ENCODE measurements at places on chromosomes 2 and 18.

- DNase-seq, result no peak
These were observed 171.1 kb upstream of the NRP2 start for GRCh38 chr2:205511221-205511620.

GRCh38 chr18:500632-501405 is at the start of gene COLEC12:
COLEC12 (minus strand) TSS chr18:500701; CDS start chr18:500514, 187 bp downstream.
- DNase-seq, result no peak

- DNase-seq, result peak; percentile 40
These were observed 26.9 kb upstream of the KCTD1 start for GRCh38 chr18:26574958-26575864.

GRCh38 chr2:47295981-47296635 is 106.8 kb upstream of the MSH2 start:
- DNase-seq, result peak; percentile 61

- DNase-seq, result no peak
These were observed 52.0 kb downstream of the ZFP36L2 start for GRCh38 chr2:43174368-43174916.

GRCh38 chr2:239773228-239774141 is 251.7 kb downstream of the NDUFA10 start:
- DNase-seq, result no peak

- peak; percentile 62 for DNase-seq
These were observed 77.1 kb upstream of the NARS1 start for GRCh38 chr18:57698571-57699276.

DNA sequence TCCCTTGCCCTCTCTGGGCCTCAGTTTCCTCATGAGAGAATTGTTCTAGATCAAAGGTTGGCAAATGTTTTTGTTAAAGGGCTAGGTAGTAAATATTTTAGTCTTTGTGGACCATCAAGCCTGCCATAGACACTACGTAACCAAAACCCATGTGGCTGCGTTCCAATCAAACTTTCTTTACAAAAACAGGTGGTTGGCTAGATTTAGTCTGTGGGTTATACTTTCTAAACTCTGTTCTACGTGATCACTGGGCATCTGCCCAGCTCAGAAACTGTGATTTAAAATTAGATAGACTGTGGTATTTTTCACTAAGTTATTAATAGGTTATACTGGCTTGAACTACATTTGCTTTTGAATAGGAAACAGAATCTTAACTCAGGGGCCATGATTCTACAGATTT is 149.8 kb upstream of the DCC start:
- DNase-seq, result no peak

GRCh38 chr2:28544922-28545589 is 49.2 kb downstream of the PLB1 start:
- DNase-seq, result no peak

GRCh38 chr2:221283896-221284545 is 288.1 kb downstream of the EPHA4 start:
- DNase-seq, result no peak

- DNase-seq, result no peak
These were observed 297.4 kb downstream of the EIPR1 start for GRCh38 chr2:3079959-3080948.

GRCh38 chr2:121288454-121289231 is 3.6 kb upstream of the TFCP2L1 start:
- DNase-seq, result no peak

DNA sequence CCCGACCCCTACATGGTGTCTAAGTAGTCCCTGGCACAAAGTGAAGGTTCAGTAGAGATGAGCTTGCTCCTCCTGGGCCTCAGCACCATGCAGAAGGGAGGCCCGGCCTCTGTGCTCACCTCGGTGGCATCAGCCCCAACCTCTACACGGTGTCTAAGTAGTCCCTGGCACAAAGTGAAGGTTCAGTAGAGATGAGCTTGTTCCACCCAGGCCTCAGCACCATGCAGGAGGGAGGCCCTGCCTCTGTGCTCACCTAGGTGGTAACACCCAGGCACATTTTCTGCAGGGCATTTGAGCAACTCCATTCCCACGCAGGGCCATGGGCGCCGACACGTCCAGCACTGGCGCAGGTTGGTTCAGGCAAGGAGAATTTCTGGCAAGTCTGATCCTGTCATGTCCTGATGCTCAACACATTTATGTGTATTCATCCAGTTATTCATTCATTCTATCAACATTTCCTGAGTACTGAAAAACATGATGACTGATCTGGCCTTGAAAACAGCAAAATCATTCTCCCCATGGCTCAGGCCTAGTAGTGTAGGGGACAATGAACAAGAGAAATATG is 408.2 kb upstream of the MYT1L start:
- DNase-seq, result no peak

DNA sequence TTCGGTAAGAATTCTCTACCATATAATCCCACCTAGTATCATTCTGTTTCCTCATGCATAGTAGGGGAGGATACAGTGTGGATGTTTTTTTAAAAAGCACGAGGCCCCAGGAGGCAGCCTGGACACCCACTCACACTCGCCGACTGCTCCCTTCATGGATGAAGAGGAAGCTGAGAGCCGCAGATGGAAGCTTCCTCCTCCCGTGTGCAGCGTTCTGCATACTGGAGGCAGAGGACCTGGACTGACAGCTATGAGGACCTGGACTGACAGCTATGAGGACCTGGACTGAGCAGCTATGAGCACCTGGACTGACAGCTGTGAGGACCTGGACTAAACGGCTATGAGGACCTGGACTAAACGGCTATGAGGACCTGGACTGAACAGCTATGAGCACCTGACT is 234.4 kb downstream of the NDUFA10 start:
- no peak for DNase-seq

DNA sequence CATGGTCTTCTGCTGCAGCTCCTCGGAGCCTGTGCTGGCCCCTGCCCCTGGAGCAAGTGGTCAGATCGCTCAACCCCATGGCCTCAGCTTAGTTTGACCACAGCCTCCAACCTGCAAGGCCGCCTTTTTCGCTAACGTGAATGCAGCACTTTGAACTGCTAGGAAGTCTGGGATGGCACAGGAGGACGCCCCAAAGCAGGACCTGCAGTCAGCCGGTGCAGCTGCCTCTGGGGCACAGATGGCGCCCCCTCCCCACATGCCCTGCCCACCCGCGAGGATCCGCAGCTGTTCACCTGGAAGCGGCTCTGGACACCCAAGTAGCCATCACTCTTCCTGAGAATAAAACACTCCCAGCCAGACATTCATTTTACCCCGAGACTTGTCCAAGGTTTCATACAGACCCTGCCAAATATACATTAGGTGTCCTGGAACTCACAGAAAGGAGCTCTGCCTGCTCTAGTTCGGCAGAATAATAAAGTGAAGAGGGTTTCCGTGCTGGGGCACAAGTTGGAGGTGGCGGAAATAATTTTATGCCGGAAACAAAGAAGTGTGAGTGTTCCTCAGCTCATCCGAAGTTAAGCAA is 510.1 kb downstream of the EIPR1 start:
- no peak for DNase-seq

DNA sequence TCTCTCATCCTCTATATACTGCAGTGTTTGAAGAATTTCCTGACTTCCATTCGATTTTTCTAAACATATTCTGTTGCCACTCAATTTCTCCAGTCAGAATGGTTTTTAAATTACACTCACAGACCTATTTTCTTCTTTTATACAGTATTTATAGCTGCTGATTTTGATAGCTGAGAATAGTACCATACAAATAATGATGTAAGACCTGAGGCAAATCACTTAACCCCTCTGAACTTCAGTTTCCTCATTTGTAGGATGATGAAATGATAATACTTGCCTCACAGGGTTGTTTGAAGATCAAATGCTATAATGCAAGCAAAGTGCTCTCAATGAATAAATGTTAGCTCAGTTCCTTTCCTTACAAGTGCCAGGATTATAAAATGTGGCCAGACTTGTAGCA is 241.8 kb downstream of the CPS1 start:
- DNase-seq, result no peak

DNA sequence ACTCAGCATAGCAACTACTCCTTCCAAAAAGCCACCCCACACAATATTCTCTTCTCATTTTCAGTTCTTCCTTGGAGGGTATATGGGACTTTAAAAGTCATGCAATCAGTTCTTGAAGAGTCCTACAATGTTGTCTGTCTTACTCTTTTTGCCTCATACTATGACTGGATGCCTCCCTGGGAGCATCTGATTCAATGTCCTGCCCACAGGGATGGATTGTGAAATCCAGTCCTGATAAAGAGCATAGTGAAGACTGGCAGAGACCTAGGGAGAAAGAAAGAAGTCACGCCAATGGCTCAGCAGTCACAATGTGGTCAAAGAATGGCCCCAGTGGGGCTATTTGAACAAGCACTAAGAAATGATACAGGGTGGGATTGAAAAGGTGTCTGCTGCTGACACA is 155.1 kb upstream of the SERPINE2 start:
- no peak for DNase-seq

DNA sequence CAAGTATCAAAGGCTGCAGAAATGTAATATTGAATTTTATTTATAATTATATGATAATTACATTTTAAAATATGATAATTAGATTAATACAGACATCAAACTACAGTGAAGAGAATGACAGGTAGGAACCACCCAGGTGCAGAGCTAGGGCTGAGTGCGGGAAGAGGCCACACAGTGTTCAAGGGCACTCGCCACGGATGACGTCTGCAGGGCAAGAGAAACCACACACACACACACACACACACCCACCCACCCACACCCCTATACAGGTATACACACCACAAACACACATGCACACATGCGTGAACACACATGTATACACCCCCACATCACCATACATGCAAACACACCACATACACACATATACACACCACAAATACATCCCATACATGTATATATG is 41.2 kb downstream of the MBP start:
- DNase-seq, result no peak

GRCh38 chr18:39299152-39299551 is 1733.6 kb upstream of the CELF4 start:
- DNase-seq, result no peak

GRCh38 chr2:104404526-104404925 is 449.4 kb upstream of the POU3F3 start:
- DNase-seq, result no peak

GRCh38 chr2:69641471-69641870 is 2.1 kb downstream of the AAK1 start:
- DNase-seq, result no peak

GRCh38 chr2:232659359-232659758 is 26.0 kb downstream of the EFHD1 start:
- no peak for DNase-seq

- no peak for DNase-seq
These were observed 4.0 kb downstream of the TMEM17 start for GRCh38 chr2:62501794-62502500.

GRCh38 chr18:79241755-79242154 is 154.0 kb upstream of the NFATC1 start:
- DNase-seq, result no peak

Measured in HAP-1 (cell line).